ENCODE measurements at places on chromosomes 2 and 18.

- DNase-seq = no peak
Observed at GRCh38 chr2:195312662-195313061, 344.4 kb upstream of the SLC39A10 start.

DNA sequence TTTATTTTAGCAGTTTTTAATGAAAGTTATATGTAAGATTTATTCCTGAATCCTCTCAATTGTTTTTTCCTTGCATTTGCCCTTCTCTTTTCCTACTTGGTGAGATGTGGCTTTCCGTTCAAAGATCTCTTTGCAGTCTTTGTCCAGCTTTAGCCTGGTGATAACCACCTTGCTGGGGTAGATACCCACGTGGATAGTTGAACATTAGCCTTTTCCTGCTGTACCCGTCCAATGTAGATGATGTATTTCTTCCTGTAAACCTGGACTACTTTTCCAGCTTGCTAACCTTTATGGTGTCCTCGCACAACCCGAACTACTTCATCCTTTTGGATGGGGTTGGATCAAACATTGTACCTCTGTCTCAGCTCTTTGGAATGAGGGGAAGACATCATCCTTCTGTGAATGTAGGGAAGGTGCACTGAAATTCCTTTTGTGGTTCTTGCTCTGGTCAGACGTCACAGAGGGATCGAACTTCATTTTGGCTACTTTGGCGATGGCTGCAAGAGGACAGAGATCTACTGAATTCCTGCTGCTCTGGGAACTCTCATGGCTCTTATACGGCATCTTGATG is 293.2 kb upstream of the EPAS1 start:
- no peak for DNase-seq

DNA sequence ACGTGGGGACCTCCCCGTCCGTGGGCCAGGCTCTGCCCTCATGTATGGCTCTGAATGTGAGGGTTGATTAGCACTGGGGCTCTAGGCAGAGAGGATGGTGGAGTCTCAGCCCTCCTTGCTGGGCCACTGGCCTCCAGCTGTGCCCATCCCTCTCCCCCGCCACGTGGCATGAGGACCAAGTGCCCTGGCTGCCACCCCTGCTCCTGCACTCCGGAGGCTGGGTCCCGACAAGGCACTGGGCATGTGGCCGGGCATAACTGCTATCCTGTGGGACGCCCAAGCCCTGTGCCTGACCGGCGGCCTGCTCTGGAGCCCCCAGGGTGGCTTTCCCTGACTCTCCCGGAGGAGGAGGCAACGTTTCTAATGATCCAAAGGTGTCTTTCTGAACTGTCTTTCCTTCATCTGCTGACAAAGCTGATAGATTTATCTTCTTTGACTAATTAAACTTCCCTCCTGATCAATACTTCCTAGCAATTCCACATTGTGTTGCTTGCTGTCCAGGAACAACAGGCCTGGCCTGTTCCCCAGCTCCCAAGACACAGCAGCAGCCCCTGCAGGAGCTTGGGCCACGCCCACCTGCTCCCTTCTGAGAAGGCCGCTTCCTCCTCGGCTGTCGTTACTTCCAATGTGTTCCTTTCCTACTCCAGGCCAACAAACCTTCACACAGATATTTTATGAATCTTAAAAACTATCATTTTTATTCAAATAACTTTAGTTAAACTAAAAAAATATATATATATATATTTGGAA is 132.0 kb downstream of the SNTG2 start:
- DNase-seq = no peak

- no peak for DNase-seq
Observed at GRCh38 chr2:214730800-214731407, 78.6 kb downstream of the BARD1 start.

DNA sequence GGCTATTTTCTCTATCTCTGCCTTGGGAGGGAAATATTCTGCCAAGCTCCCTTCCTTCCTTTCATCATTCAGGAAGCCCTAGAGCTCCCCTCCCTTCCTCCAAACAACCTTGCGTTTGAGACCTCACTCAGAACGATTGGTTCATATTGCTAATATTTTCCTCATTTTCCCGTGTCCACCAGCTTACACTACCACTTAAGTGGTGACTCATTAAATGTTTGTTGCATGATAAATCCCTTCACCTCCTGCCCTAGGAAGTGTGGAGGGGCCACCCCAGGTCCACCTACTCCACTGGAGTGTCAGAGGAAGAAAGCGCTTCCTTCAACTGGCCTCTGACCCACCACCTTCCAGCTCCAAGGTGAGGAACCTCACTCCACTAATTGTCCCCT is 2.3 kb upstream of the LPIN2 start:
- no peak for DNase-seq
